ENCODE measurements at places on chromosomes 5 and 9.

- DNase-seq = no peak
Measured at GRCh38 chr9:129840034-129840433, 4.8 kb downstream of the USP20 start.

GRCh38 chr9:135403733-135404450, 75.7 kb upstream of the PPP1R26 start:
- DNase-seq = no peak

- no peak for DNase-seq
Measured at GRCh38 chr9:112562235-112562958, 75.8 kb downstream of the KIAA1958 start.

DNA sequence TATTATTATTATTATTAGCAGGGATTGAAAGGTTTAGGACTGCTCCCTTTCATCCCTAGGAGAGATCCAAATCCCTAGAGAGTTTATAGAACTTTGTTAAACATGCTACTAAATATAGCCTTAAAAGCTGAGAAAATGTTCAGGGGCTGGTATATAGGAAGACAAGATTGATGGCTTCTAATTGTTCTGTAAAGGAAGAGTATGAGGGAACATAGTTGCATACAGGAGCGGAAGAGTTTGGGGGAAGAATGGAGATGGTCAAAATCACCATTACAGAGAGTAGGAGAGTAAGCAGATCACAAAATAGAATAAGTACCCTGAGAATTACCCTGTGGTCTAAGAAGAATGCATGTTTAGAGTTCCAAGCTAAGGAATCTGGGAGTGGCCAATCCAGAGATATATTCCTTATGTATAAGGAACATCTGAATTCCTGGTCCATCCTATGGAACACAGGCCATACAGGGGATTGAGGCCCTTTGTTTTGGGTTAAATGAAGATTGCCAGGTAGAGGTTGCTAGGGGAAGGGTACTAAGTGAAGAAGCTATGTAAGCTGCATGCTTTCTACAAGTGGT, 158.0 kb upstream of the APC start:
- no peak for DNase-seq

- no peak for DNase-seq
Measured at GRCh38 chr5:115109840-115110239, 59.9 kb downstream of the TRIM36 start.

Data from inflammatory macrophage treated with lipopolysaccharide for 4 hours (primary cell).